ENCODE measurements at places on chromosomes 7 and 10.

- DNase-seq, result no peak
These were observed 86.5 kb downstream of the OTUD1 start for GRCh38 chr10:23525406-23525805.

DNA sequence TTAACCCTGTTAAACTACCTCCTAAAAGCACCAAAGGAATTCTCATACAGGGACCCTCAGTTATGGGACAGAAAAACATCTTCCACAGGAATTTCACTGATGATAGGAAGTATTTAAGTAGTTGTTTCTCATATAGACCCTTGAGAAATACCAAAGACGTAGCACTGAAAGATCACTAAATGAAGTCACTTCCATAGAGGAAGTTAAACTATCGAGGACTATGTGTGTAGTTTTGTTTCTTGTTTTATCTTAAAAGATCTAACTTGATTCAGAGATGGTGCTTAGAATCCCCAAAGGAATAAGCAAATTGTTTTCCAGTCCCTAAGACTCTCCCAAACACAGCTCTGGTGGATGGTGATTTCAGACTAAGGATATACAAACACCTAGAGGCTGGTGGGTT is 94.8 kb upstream of the AFAP1L2 start:
- no peak for DNase-seq

GRCh38 chr10:71938211-71938610 is 26.0 kb upstream of the CHST3 start:
- no peak for DNase-seq

- DNase-seq, result no peak
These were observed 24.3 kb downstream of the NUP42 start for GRCh38 chr7:23205909-23206767.

DNA sequence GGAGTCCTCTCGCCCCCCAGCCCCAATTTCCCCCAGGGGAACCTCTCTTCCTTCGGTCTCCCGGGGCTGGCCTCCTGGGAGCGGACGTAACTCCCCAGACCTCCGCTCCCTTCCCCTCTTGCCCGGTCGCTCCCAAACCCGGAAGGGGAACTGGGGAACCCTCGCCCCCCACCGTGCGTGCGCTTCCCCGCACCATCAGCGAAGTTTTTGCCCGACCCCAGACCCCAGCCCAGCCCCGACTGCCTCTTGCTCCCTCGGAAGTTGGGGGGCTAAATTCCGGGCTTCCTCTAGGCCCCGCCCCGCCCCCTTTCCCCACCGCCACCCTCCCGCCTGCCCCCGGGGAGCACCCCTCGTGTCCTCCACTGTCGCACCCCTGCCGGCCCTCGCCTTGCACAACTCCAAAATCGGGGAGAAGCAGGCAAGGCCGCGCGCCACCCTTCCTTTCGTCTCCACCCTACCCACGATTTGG is 436 bp downstream of the GNB2 start:
- peak; percentile 86 for DNase-seq

GRCh38 chr10:47246406-47247147 is 53.4 kb upstream of the GDF10 start:
- no peak for DNase-seq

DNA sequence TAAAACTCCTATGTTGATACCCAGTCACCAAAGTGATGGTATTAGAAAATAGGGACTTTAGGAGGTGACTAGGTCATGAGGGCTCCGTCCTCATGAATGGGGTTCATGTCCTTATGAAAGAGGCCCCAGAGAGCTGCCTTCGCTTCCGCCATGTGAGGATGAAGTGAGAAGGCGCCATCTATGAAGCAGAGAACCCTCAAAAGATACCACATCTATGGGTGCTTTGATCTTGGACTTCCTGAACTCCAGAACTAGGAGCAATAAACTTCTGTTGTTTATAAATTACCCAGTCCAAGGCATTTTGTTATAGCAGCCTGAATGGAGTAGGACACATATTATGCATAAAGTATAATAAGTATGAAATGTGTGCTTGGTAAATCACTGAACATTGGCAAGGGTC is 8.1 kb upstream of the PDSS1 start:
- no peak for DNase-seq

DNA sequence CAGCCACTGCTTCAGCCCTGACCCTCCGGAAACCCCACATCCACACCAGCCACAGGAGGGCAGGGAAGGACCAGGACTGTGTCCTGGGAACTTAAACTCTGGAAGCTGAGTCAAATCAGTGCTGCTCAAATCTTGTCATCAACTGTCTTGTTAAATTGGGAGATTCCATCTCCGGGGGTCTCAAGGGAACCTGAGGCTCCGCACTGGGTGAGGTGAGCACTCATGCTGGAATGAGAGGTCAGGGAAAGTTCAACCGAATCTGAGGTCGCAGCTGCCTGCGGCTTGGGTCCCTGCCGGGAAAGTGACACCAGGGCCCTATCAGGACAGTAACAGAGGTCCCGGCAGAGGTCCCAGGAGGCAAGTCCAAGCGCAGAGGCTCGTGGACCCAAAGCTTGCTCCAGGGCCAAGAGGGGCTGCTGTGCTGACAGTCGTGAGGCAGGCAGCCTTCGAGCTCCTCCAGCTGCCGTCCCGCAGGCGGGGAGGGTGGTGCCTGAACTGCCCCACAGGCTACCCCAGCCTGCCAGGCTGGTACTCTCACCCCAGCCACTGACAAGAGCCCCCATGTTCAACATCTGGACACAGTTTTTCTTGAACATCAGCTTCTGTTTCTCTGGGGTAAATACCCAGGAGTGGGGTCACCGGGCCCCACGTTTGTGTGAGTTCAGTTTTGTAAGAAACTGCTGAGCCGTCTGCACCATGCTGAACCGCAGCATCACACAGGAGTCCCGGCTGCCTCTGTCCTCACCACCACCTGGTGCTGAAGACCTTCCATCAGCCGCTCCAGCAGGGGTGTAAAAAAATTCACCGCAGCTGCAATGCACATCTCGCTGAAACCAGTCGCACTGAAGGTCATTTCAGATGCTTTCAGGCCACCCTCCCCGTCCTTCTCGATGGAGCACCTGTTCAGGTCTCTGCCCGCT is 101.0 kb downstream of the DIP2C start:
- DNase-seq, result no peak

GRCh38 chr10:480928-481552 is 208.4 kb downstream of the DIP2C start:
- DNase-seq, result no peak

DNA sequence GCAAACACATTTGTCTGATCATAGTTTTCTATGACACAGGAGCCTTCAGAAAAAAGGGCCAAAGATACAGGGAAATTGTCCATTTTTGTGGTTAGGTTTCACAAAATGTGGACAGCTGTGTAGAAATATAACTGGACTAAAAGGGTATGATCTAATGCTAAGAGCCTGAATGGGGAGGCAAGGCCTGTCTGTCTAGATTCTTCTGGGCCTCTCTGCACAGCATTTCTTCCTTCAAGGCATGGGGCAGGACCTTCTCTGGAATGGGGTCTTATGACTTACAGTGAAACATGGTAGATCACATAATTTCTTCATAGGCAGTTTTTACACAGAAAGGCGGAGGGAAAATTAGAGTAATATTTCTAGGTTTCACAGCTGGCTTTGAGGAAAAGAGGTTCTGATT is 795.7 kb downstream of the GRID1 start:
- DNase-seq, result no peak

GRCh38 chr10:3766046-3766756 is 18.8 kb downstream of the KLF6 start:
- DNase-seq, result no peak

DNA sequence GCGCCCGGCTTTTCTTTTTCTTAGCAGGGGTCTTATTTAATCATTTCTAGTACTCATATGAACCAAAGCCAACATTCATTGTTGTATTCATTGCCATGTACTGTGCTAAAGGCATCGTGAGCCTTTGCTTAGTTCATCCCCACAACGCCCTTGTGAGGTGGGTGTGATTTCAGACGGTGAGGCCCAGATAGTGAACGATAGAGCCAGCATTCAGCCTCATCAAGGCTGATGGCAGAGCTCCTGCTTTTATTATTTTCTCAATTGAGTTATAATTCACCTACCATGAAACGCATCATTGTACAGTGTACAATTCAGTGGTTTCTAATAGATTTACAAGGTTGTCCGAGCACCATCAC is 50.1 kb downstream of the HK1 start:
- DNase-seq, result no peak

DNA sequence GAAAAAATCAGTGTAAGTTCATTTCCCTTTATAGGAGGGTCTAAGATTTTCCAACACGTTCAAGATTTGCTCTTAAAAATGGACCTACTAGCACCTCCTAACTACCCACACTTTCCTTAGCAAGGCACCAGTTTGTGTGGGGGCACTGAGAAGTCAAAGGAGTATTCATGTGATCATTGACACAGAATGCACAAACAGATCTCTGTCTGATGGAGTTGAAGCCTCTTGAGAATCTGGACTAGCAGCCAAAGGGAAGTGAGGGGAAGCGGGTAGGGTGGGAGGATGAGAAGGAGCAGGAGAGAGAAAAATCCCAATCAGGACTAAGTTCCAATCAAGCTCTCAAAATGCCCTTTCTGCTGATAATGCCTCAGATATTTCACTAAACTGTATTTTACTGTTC is 4.1 kb downstream of the MMS19 start:
- DNase-seq, result peak; percentile 24

All from posterior cingulate gyrus (tissue), 11 donors.